ENCODE measurements at places on chromosomes 4 and X.

GRCh38 chr4:108662629-108663028 lies 12.2 kb downstream of the OSTC start:
- DNase-seq: no peak

DNA sequence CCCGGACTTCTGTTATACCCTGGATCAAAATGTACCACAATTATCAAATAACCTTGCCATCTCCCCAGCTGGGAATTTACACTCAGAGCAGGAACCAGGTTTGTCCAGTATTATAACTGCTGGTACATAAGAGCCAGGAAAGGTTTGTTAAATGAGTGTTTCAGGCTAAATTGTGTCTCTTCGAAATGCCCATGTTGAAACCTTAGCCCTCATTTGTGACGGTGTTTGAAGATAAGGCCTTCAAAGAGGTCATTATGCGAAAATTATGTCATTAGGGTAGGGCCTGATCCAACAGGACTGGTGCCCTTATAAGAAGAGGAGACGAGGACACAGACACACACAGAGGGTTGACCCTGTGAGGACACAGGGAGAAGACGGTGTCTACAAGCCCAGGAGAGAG lies 73.5 kb upstream of the DHRSX start:
- DNase-seq: no peak

- no peak for DNase-seq
Measured at GRCh38 chr4:48047421-48047844, 30.9 kb downstream of the NIPAL1 start.

DNA sequence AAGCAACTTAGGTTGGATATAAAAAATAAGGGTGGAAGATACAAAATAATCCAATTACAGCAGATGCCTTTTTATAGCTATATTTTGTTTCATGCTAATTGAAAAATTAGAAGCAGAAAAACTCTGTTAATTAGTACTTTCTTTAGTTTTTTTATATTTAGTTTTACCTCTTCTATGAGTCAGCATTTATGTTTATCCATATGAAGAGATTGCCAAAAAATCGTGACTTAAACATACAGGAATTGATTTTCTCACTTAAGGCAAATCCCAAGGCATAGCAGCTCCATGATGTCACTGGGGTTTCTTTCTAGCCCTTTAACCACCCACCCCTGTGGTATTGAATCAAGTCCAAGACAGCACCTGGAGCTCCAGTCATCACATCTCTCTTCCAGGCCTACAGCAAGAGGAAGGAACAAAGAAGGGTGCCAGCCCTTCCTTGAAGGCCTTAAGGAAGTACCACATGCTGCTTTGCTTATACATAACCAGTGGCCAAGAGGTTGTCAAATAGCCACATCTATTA lies 365.8 kb upstream of the TENM3 start:
- peak; percentile 5 for DNase-seq

- no peak for DNase-seq
Measured at GRCh38 chr4:104093247-104093646, 373.5 kb upstream of the TACR3 start.

DNA sequence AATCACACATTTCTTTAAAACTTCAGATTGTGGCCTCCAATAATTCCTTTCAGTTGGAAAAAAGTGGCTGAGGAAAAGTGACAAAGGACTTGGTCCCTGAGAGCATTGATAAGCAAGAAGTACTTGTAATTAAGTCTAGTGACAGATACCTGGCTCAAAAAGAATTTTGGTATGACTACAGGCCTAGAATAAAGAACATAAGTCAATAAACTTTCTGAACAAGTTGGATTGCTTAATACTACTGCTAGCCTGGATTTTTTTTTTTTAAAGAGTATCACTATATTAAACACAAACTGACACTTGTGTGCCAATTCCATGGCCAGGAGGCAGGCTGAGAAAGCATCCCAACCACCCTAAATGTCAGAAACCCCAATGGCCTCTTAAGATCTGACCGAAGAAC lies 49.3 kb upstream of the PDGFC start:
- DNase-seq: no peak

DNA sequence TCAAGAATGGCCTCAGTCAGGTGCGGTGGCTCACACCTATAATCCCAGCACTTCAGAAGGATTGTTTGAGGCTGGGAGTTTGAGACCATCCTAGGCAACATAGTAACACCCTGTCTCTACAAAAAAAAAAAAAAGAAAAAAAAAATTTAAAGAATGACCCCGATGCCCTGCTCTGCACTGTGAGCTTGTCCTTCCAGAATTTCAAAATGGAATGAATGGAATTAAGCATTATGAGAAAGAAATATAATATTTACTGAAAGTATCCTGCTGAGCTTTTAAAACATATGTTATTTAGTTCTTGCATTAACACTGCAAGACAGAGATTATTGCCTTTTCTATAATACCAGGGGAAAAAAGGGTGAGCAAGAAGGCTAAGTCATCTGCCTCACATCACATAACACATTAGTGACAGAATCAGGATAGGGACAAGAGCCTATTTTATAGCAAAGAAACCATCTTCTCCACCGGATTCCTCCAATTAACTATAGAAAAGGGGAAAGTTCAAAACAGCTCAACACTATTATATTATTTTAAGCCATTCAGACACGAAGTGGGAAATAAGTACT lies 41.9 kb upstream of the GAB1 start:
- DNase-seq: peak; percentile 49

Measured in adipocyte (in vitro differentiated cells).